G401 (cell line): ENCODE measurements at places on chromosomes 4 and X. TPM values are rescaled to one million over a fixed set of nuclear protein-coding genes. Genes with fewer than 3 reads are reported as not detected.

DNA sequence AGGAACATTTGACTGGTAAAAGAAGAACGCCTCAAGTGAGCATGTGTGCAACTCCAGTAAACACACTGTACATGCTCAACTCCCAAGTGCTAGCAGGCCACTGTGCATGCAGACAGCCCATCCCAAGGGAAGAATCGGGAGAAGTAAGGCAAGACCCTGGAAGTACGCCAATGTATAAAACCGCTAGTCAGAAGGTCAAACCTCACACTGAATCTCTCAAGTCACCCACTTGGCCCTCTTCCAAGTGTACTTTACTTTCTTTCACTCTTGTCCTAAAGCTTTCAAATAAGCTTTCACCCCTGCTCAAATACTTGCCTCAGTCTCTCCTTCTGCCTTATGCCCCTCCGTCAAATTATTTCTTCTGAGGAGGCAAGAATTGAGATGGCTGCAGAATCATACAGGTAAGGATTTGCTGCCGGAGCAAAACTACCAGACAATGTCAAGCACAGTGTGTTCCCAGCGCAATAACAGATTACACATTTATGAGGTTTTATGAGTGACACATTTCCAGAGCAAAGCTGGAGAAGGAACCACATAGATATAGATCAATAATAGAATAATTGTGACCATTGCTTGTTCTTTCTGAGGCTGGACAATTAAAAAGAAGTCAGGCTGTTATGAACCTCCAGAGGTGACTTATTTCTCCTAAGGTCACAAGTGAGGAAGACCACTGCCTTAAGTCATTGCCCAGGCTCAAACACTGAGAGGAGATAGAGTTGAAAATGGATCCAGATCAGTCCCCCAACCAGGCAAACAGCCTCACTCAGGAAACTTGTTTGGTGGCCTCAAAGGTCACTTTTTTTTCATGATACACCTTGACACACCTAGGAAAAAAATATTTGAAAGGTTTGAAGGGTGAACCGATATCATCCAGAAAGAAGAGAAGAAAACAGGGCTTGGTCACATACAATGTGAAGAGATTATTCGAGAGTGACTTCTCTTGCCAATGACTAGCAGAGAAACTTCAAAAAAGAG is 26.3 kb downstream of the CXCL1 start:
- DNase-seq = no peak

DNA sequence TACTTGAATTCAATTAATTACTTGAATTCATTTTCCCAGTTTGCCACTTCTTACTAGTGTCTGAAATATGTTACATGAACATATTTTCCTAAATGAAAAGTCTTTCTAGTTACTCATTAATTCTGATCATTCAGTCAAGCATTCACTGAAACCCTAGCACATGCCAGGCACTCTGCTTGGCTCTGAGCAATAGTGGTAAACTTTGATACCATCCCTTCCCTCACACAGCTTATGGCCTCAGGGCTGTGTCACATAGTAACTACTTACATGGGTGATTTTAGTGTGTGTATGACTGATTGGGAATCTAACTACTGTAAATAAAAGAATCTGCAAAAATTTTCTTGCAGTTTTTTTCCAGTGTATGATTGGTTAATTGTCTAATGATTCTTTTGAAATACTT is 32.7 kb downstream of the METAP1 start:
- DNase-seq = no peak

DNA sequence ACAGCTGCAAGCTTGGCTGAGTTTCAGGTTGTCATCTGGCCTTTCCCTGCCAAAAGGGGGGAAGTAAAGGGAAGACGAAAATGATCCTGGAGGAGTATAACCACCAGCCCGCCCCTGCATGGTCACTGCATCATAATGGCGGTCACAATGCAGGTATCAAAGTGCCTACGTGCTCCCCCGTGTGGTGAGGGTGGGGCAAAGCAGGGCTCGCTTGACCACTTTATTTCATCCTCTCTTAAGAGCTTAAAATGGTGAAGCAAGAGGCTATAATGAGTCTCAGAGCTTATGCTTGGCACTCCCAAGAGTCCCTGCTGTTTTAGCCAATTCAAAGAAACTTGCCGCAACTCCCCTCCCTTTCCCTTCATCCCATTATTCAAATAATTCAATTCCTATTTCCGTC is 105.6 kb downstream of the APOOL start:
- DNase-seq = no peak

DNA sequence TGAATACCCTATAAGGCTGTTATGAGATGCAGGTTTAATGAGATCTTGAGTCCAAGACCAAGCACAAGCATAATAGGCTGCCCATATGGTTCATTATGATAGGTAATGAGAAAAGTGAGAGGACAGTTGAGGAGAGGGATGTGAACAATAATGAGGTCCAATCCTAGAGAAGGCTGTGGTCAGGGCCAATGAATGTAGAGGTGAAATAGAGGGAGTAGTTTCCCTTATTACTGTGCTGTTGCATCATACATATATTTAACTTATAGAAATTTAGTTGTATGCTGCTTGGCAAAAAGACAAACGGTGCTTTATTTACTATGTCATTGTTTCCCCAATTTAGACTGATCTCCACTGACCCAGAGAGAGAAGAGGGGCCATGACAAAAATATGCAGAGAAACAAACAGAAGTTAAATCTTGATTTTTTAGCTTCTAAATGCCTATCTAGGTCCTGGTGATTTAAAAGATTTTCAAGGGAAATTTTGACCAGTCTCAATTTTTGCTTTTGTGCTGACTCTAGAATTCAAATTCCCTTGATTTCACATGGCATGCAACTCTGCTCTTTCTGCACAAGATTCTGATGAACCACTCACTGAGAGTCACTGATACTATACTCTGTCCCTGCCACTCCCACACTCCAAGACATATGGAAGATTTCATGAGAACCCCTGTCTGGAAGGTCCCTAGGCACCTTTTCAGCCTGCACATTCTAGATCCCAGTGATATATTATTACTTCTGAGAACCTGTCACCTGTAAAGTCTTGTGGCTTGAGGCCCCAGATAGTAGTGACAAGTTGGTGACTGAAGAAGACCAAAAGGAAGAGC is 159.7 kb downstream of the VSIG4 start:
- no peak for DNase-seq

- DNase-seq = no peak
These were observed 107.3 kb downstream of the AMMECR1 start for GRCh38 chrX:110210417-110211139.

Gene KIT
- total RNA-seq = not detected in 2 replicates

Gene UGT2B10
- total RNA-seq = not detected in 2 replicates

Gene FGFR3
- 38.4 and 49.9 TPM in 2 replicates for total RNA-seq
